Dermis microvascular lymphatic vessel endothelial cell (primary cell): ENCODE measurements at places on chromosomes 3 and 15. TPM values are rescaled to one million over a fixed set of nuclear protein-coding genes. Genes with fewer than 3 reads are reported as not detected.

Gene CMTM7
- 19.8 and 28.1 TPM in 2 replicates for total RNA-seq

Gene CEP63
- total RNA-seq, result 9.2 and 12.2 TPM in 2 replicates

Gene LINGO1
- 0.13 TPM in 2 replicates for total RNA-seq

Gene SLC12A1
- not detected in 2 replicates for total RNA-seq

Gene PODXL2
- 0.89 and 1.0 TPM in 2 replicates for total RNA-seq

Gene FRG2C
- not detected in 2 replicates for total RNA-seq
